ENCODE measurements at places on chromosomes 1 and 21.

DNA sequence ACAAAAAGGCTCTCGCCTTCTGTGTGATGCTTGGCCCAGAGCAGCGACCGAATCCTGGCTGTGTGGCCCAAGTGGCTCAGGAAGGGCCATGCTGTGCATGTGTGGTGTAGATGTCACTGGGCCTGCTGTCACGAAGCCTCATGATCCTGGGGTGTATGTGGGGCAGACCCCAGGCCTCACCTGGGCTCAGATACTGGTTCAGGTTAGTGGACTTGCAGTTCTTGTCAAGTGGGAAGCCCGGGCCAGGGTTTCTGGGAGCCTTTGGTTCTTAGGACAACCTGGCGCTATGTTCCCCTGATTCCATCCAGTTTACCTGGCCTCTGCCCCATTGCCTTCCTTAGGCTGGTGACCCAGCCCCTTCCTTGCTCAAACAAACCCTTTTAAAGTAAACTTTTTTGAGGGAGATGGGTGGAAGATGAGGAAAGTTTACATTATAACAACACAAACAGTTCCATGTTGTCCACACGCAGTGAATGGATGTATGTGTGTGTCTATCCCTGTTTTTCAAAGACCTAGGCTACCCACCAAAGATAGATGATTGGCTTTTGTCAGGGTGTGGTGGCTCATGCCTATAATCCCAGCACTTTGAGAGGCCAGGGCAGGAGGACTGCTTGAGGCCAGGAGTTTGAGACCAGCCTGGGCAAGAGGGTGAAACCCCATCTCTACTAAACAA is 84.3 kb downstream of the UCK2 start:
- DNase-seq: no peak

GRCh38 chr1:26862781-26863684 is at the start of gene SFN:
SFN (plus strand) TSS chr1:26863149; CDS start chr1:26863213, 64 bp downstream.
- peak; percentile 17 for DNase-seq

GRCh38 chr21:34520764-34521508 is 8.9 kb upstream of the KCNE1 start:
- DNase-seq: no peak

DNA sequence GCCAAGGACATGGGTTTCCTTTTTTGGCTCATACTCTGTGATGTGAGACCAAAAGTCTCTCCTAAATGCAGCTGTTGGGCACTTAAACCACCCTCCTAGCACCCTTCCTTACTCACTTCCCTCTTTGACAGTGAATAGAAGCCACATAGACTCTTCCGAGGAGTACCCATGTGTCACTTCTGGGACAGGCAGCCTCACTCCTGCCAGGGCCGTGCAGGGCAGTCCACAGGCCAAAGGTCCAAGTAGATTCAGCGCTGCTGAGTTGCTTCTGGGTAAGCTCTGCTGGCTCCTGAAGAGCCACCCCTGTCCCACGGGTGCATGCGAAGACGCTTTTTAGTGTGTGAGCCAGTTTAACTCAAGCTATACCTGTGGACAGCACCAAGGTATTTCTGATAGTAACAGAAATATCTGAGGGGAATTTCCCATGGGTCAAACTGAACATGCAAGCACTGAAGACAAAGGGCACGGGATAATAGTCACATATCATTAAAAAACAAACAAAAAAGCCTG is 36.8 kb upstream of the BMP8B start:
- no peak for DNase-seq

All from dermis blood vessel endothelial cell (primary cell).